ENCODE measurements at places on chromosomes 3 and 15.

DNA sequence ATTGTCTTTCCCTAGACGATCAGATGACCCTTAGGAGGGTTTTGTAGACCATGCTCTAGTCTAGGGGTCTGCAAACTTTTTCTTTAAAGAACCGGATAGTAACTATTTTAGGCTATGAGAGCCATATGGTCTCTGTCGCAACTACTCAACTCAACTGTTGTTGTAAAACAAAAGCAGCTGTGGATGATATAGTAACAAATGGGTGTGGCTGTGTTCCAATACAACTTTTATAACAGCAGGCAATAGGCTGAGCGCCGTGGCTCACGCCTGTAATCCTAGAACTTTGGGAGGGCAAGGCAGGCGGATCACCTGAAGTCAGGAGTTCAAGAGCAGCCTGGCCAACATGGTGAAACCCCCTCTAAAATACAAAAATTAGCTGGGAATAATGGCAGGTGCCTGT lies 6.1 kb upstream of the CMTM6 start:
- DNase-seq: no peak

GRCh38 chr3:159501029-159501428 lies 487.6 kb upstream of the IL12A start:
- DNase-seq: no peak

DNA sequence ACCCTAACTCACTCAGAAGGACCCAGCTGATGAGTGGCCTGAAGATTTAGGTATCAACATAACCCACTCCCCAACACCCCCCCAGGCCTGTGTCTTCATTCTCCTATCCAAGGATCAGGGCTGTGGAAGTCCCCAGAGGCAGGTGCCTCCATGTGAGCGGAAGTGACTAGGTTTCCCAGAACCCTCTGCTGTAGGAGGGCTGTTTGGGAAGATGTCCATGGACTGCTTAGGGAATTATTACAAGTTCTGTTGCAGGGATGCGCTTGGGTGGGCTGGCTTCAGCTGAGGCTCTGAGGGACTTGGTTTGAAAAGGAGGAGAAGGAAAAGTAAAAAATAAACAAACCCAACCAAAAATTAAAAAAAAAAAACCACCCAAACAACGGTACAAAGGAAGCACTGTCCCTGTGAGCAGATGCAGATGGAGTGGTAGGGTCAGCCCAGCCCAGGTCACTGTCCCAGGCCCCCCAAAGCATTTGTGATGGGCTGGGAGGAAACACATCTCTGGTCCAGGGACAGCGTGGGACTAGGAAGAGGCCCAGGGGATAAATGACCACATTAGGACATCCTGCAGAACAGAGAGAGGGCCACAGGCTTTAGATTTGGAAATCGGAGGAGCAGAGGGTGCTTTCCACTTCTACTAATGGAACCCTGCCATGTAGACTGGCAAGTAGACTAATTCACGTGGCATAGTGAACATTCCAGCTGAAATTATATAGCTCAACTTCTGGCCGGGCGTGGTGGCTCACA lies 12.2 kb upstream of the APOD start:
- DNase-seq: no peak

GRCh38 chr3:13214847-13215472 lies 141.7 kb upstream of the IQSEC1 start:
- DNase-seq: no peak

- DNase-seq: no peak
These were observed 77.0 kb upstream of the IL12A start for GRCh38 chr3:159911664-159912037.

DNA sequence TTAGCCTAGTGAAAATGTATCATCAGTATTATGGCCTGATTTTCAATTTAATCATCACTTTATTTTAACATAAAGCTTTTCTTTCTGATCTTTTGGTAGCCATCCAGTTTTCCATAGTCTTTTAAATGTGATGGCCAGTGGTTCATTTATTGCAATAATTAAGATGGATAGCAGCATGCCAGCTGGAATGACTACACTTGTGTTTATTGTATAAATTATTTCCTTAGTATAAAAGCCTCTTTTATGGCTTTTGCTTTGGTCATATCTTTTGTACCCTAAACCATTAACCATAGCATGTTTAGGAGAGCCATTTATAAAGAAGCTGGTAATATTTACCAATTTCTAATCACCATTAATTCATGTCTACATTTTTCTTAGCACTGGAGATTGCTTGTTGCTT lies 31.7 kb downstream of the ALCAM start:
- no peak for DNase-seq

- no peak for DNase-seq
These were observed 38.5 kb downstream of the SCN11A start for GRCh38 chr3:39013289-39013688.

- no peak for DNase-seq
These were observed 67.4 kb downstream of the ATP10A start for GRCh38 chr15:25795712-25796111.

- no peak for DNase-seq
These were observed 4.9 kb downstream of the LIMD1 start for GRCh38 chr3:45599424-45599886.

DNA sequence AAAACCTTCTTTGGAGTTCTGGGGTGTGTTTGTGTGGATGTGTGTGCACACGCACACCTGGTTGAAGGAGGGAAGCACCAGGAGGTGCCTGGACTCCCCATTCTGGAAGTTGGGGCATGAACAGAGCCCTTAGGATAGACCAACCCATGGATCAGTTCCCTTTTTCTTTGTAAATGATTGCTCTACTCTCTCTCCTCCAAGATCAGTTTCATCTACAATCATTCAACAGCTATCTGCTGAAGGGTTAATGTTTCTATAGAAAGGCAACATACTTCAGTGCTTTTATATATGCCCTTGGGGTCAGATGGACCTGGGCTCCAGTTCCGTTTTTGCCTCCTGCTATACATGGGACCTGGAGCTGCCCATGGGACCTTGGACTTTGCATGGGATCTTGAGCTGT lies 352.1 kb upstream of the CFAP20DC start:
- DNase-seq: no peak

DNA sequence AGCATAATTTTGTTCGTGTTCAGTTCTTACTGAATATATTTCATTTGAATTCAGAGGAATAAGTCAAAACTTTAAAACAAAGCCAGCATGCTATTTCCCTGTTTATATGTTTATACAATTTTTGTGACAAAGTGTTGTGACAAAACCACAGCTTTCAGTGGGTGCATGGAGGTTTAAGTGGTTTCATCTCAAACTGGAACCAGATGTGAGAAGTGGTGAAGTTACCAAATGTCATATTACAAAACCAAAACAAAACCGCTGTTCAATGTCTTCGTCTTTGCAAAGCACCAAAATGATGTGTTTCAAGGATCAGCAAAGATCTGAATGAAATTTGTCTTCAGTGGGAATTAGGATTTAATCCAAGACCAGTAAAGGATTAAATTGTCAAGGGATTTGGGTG lies 59.3 kb upstream of the OSTN start:
- no peak for DNase-seq

DNA sequence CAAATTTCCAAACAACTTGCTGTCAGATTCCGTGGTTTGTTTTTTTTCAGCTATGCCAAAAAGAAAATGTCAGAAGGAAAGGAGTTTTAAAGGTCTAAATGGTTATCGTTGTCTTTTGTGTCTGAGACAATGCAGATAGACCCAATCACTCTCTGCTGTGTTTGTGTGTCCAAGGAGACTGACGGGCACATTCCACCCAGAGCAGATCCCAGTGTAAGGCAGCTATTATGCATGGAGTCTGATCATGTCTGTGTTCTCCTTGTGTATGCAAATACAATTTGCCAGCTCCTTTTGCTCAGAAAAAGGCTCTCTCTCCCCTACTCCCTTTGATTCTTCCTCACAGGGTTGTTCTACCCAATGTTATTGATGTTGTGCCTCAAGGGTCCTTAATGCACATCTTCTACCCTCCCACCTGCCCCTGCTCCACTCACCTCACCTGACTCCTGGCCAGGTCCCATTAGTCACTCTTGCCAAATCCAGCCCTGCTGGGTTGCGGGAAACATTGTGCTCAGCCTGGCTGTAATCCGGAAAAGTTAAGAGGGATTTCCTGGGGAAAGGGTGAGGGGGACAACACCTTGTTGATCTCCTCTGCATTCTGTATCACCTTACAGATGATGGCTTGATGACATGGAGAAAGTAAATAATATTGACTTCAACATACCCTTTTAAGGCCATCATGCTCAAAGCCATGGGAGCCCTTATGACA lies 61.0 kb downstream of the OTOL1 start:
- DNase-seq: no peak

- no peak for DNase-seq
These were observed 134.9 kb downstream of the CACNA2D3 start for GRCh38 chr3:54257125-54257720.

GRCh38 chr15:92291900-92292299 lies 101.8 kb upstream of the ST8SIA2 start:
- DNase-seq: no peak

- DNase-seq: peak; percentile 50
These were observed 27.6 kb downstream of the OPA1 start for GRCh38 chr3:193620650-193621049.

DNA sequence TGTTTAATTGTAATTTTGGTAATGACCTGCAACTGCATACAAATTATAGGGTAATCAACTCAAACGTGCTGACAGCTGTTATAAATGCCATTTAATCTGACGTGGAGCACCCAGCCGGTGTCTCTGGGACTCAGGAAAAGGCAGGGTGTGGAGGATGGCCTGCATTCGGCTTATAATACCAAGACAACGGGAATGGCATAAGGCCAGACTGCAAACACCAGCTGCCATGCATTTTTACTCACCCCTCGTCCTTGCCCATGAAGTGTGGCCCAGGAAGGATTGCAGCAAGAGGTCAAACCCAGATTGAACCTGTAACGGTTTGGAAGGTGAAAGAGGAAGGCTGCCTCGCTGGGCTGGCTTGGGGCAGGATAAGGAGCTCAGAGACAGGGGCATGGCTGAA lies 96.4 kb downstream of the WNT7A start:
- no peak for DNase-seq

DNA sequence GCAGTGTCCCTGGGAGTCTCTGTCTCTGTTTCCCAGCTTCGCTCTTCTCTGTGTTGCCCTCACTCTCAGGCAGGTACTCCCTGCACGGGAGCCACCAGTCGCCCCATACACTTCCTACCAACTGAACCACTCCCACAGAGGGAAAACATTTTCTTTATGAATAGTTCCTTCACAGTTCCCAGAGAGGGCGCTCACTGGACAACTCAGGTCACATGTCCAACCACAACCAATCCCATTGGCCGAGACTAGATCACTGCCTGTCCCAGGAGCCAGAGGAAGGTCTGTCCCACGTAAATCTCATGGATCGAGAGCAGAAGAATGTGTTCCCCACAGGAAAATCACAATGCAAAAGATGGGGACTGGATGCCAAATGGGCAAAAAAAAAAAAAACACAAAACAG lies 26.1 kb downstream of the GRK7 start:
- DNase-seq: no peak

DNA sequence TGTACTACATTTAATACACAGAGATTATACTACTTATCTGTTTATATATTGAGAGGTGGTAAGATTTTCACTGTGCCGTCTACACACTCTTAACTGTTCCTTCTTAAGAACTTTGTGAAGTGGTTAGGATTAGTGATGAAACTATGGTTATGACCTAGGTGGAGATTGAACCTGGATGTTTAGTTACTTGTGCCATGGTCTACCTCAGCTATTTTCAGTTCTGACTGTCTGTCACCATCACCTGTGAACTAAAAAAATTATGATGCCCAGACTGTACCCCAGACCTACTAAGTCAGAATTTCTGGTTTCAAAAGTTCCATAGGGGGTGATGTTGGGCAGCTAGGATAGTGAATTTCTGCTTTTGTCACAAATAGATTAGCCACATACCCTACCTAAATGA lies 6.4 kb downstream of the RASA2 start:
- no peak for DNase-seq

DNA sequence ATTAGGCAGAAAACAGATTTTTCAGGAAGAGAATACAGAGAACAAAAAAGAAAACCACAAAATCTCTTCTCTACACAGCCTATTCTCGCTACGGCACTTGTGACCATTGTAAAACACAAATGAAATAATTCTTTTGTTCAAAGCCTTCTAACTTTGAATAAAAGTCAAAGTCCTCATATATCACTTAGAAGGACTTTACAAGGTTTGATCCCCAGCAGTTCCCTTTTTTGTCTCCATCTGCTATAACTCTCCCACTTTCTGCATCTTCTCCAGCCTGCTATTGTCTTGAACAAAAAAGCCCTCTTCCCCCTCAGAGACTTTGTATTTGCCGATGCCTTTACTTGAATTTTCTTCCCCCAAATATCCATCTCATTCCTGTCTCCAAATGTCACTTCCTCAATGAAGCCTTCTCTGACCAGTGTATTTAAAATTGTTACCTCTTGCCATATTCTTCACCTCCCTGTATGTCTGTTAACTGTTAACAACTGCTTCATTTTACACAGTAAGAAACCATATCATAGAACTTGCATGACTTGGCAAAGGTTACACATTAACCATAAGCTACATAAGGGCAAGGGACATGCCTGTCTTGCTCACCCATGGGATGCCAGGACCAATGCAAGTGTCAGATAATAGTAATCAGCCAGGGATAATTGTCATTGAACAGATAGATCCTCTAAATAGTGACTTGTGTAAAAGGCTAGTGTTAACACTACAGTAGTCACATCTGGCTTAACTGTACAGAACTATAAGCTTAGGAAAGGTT lies 122.4 kb downstream of the CBLB start:
- DNase-seq: no peak

DNA sequence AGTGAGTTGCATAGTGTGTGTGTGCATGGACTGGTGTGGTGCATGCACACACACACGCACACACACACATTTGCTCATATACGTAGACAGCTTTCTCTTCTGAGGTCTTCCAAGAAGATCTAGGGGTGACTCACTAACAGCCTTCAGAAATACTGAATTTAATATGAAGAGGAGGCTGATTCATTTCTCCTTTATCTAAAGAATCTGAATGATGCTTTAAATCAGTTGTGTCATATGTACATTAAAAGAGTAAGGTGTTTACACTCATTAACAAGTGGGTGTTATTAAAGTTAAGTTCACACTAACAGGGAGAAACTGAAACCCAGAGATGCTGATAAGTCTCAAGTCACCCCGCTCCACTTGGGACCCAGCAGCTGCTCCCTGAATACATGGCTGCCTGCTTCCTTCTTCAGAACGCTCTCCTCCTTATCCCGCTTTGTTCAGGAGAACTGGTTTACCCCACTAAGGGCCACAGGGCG lies 22.0 kb downstream of the TMPRSS7 start:
- peak; percentile 84 for DNase-seq

- DNase-seq: no peak
These were observed 304.6 kb downstream of the RPLP1 start for GRCh38 chr15:69757186-69757585.

DNA sequence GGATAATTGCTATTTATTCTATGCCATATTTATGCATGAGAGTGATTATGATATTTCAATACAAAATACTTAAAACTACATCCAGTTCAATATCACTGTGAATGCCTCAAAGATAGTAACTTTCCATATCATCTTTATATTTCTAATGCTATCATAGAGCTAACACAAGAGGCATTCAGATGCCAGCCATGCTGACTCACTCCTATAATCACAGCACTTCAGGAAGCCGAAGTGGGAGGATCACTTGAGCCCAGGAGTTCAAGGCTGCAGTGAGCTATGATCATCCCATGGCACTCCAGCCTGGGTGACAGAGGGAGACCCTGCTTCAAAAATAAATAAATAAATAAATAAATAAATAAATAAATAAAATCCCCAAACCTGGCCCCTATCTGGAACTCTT lies 498.7 kb downstream of the EPHA3 start:
- peak; percentile 52 for DNase-seq

Measured in amniotic epithelial cell (primary cell).